ENCODE measurements at places on chromosomes 2 and 18.
A peak's percentile ranks its signal among the peaks of the same experiment; 100 is the strongest.

DNA sequence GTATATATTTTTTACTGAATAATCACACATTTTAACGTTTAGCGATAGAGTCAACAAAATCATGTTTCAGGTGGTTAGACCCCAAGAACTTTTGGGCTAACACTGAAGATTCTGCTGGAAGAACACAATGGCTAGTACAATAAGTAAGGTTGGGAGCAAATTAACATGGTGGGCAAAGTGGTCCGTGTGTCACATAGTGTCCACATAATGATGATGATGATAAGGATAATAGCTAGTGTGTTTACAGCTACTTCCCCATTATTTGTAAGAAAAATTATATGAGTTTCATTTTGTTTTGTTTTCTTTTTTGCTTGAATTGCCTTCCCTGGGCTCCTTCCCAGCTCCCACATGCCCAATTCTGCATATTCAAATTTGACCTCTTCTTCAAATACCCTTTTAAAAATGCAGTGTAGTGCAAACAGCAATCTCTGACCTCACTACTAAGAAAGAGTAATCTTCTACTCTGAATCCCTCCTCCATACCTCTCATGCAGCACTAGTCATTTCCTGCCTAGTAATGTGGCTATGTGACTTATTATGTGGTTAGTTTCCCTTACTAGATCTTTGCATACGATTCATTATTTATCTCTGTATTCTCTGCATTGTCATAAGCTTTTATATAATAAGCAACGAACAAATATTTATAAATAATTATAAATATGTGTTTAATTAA lies 16.9 kb upstream of the VPS54 start:
- H3K4me3 ChIP-seq: no peak overlapping the region
- H3K27ac ChIP-seq: no peak overlapping the region
- no peaks in the 10 kb centered on the region for H3K36me3 ChIP-seq
- H3K4me1 ChIP-seq: peaks cover 12% of the 10 kb centered on the region
- no peak for DNase-seq

DNA sequence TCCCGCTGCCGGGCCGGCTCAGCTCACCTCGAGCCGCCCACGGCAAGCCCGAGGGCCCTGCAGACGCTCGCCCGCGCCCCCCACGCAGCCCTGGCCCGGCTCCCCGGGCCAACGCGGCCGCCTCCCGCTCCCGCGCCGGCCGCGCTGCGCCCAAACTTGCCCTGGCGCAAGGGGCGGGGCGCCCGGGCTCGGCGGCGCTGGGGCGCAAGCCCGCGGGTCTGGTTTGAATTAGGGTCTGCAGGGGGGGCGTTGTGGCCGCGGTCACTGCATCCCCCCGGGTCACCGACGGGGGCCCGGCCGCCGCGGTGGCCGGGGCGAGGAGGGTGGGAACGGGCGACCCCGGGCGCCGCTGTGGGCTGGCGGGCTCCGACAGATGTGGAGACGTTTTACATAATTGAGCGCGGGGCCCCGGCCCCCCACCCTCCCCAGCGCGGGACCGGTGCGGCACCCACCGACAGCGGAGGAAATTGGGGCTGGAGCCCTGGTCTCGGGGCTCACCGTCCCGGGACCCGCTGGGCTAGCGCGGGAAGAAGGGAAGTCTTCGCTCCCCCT lies 690 bp downstream of the SDC1 start:
- H3K27me3 ChIP-seq: peaks cover 15% of the 10 kb centered on the region
- H3K4me1 ChIP-seq: no peaks in the 10 kb centered on the region
- no peaks in the 10 kb centered on the region for H3K36me3 ChIP-seq
- H3K27ac ChIP-seq: no peak overlapping the region
- no peak for DNase-seq

DNA sequence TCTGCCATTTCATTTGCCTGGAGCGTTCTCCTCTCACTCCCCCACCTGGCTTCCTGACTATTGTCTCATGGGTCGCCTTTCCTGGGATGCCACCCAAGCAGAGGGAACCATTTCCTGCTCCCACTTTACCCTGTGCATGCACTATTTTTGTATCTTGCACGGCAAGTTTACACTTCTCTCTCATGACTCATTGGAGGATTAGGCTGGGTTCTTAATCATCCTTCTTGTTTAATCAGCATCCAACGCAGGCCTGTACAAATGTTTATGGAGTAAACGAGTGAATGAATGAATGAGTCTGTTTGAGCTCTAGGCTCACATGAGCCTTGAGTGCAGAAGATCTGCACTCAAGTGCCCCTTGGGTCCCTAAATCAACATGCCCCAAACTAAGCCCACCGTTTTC lies 3.8 kb upstream of the ARHGAP25 start:
- no peak for DNase-seq
- H3K36me3 ChIP-seq: no peaks in the 10 kb centered on the region
- H3K4me1 ChIP-seq: peaks cover 6% of the 10 kb centered on the region
- no peak overlapping the region for H3K27ac ChIP-seq

DNA sequence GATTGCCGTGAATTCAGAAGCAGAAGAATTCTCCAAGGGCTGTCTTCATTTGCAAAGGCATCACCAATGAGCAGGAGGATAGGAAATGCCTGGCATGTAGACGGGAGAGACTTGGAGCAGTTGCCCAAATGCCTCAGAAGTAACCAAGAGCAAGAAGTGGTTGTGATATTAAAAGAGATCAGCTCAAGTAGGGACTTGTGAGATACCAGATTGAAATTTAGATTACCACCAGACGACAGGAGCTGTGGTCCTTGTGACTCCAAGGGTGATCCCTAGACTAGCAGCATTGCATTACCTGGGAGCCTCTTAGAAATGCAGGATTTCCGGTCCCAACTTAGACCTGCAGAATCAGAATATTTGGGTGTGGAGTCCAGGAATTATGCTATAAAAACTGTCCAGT lies 228.6 kb upstream of the EPAS1 start:
- H3K4me3 ChIP-seq: no peak overlapping the region
- H3K27me3 ChIP-seq: peaks cover 2% of the 10 kb centered on the region
- H3K36me3 ChIP-seq: no peaks in the 10 kb centered on the region
- no peak for DNase-seq
- no peak overlapping the region for H3K27ac ChIP-seq

GRCh38 chr2:231939022-231939421 lies 12.8 kb upstream of the NPPC start:
- no peak overlapping the region for H3K4me3 ChIP-seq
- H3K27me3 ChIP-seq: peaks cover 1% of the 10 kb centered on the region
- H3K36me3 ChIP-seq: no peaks in the 10 kb centered on the region
- no peak overlapping the region for H3K27ac ChIP-seq
- no peak for DNase-seq

- peak overlapping the region; percentile 99 for H3K27ac ChIP-seq
- DNase-seq: no peak
- peak overlapping the region; percentile 97 for H3K4me3 ChIP-seq
- H3K36me3 ChIP-seq: no peaks in the 10 kb centered on the region
- H3K4me1 ChIP-seq: peaks cover 20% of the 10 kb centered on the region
These were observed 1.5 kb upstream of the UGP2 start for GRCh38 chr2:63840081-63840784.

- no peak overlapping the region for H3K4me3 ChIP-seq
- no peaks in the 10 kb centered on the region for H3K27me3 ChIP-seq
- DNase-seq: no peak
- H3K27ac ChIP-seq: no peak overlapping the region
- no peaks in the 10 kb centered on the region for H3K36me3 ChIP-seq
These were observed 15.7 kb downstream of the COL5A2 start for GRCh38 chr2:189163889-189164288.

All from endothelial cell (in vitro differentiated cells).